ENCODE measurements at places on chromosomes 12 and 14.

DNA sequence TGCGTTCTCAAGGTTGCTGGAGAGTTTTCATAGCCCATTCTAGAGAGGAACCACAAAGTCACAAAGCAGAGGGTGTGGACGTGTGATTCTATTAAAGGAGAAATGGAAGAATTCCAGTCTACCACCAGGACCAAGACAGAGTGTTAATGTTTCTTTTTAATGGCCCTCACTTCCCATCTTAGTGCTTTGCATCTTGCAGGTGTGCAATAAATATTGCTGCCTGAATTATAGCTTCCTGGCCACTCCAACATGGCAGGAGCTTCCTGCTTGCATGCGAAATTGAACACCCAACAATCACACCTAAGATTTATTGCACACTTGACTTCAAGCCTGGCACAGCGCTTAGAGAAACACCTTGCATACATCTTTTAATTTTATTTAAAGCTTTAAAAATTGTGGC, 22.4 kb upstream of the PPP1CC start:
- no peak for DNase-seq

GRCh38 chr12:117098361-117099217, 627 bp downstream of the TESC start:
- DNase-seq: no peak

DNA sequence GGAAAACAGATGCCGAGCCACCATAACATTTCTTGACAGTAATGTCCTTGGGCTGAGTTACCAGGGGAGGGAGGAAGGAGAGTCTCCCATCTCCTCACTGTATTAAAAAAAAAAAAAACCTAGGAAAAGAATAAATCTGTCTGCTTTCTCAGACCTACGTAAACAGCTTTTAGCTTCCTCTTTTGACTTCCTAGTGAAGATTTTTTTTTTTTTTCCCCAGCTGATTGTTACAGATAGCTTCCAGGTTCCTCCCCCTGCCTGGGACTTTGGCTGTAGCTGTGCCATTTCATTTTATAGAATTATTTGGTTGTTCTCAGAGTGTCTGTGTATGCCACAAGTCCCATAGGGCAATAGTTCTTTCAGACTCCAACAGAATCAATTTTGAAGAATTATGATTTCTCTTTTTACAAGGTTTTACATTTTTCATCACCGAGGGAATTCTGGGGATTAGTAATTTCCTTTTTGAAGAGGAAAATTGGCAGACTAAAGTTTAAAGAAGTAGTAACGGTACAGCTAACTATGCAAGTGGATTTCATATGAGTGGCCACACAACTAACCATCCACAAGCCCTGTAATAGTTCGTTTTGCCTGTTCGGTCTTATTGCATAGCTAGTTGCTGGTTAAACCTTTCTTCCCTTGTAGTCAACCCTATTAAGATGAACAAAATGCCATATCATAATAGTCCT, 23.1 kb upstream of the GNS start:
- no peak for DNase-seq

GRCh38 chr12:57896434-57897201, 44.7 kb upstream of the ATP23 start:
- DNase-seq: peak; percentile 48

GRCh38 chr14:90496379-90496778, 99.5 kb downstream of the CALM1 start:
- no peak for DNase-seq
